HepG2 (cell line): ENCODE measurements at places on chromosomes 3 and 15. TPM values are rescaled to one million over a fixed set of nuclear protein-coding genes. Genes with fewer than 3 reads are reported as not detected.

Gene UQCC5
- 29.5 and 33.7 TPM in 2 replicates for total RNA-seq

Gene INTS14
- total RNA-seq, result 52.0 and 57.8 TPM in 2 replicates

Gene CCDC39
- not detected in 2 replicates for total RNA-seq

Gene PYGO1
- 1.8 and 2.6 TPM in 2 replicates for total RNA-seq

Gene SPTBN5
- 0.01 and 0.07 TPM in 2 replicates for total RNA-seq

Gene VGLL3
- 0.01 and 0.07 TPM in 2 replicates for total RNA-seq

Gene VWA5B2
- 0.04 TPM in 1 of 2 replicates, not detected in the other for total RNA-seq

Gene PLEKHO2
- total RNA-seq, result 3.1 and 3.8 TPM in 2 replicates

Gene PRR23E
- total RNA-seq, result not detected in 2 replicates

Gene SLC28A2
- total RNA-seq, result 0.08 and 0.11 TPM in 2 replicates

Gene ZFAND6
- 84.2 and 116 TPM in 2 replicates for total RNA-seq

Gene CDHR4
- not detected in 2 replicates for total RNA-seq

Gene CGNL1
- 15.6 and 16.2 TPM in 2 replicates for total RNA-seq

Gene SGO1
- 16.1 and 23.8 TPM in 2 replicates for total RNA-seq

Gene SLC35G2
- total RNA-seq, result 4.2 and 7.6 TPM in 2 replicates

Gene CLEC3B
- not detected in 2 replicates for total RNA-seq

Gene TRH
- total RNA-seq, result not detected in 2 replicates

Gene IL17RB
- total RNA-seq, result 62.7 and 130 TPM in 2 replicates

Gene ZBBX
- total RNA-seq, result not detected in 2 replicates

Gene USF3
- 6.3 and 13.3 TPM in 2 replicates for total RNA-seq

Gene ADGRG7
- not detected in 2 replicates for total RNA-seq

Gene PRICKLE2
- total RNA-seq, result 0.04 and 0.07 TPM in 2 replicates

Gene SPINT1
- 0.45 and 0.49 TPM in 2 replicates for total RNA-seq

Gene GNAT1
- total RNA-seq, result 0.15 TPM in 1 of 2 replicates, not detected in the other

Gene RBPMS2
- total RNA-seq, result not detected in 2 replicates

Gene RARB
- total RNA-seq, result not detected in 2 replicates

Gene GMPS
- 85.5 and 133 TPM in 2 replicates for total RNA-seq

Gene ARNT2
- 0.69 and 1.1 TPM in 2 replicates for total RNA-seq

Gene TEX55
- total RNA-seq, result not detected in 2 replicates

Gene MST1R
- 0.11 and 0.13 TPM in 2 replicates for total RNA-seq

Gene PLA2G4E
- not detected in 2 replicates for total RNA-seq

Gene STAC
- total RNA-seq, result not detected in 2 replicates

Gene CHRM5
- total RNA-seq, result not detected in 2 replicates

Gene NR2E3
- total RNA-seq, result not detected in 2 replicates

Gene C3orf49
- total RNA-seq, result not detected in 2 replicates

Gene SLC28A1
- 0.31 and 0.39 TPM in 2 replicates for total RNA-seq

Gene GPR15
- total RNA-seq, result not detected in 2 replicates

Gene IL5RA
- not detected in 2 replicates for total RNA-seq

Gene P2RY14
- total RNA-seq, result not detected in 2 replicates

Gene TMEM212
- not detected in 2 replicates for total RNA-seq

Gene RPUSD2
- total RNA-seq, result 14.5 and 18.8 TPM in 2 replicates

Gene FGD5
- total RNA-seq, result not detected in 2 replicates

Gene RPN1
- 158 and 342 TPM in 2 replicates for total RNA-seq

Gene BNC1
- total RNA-seq, result not detected in 2 replicates

Gene P3H2
- not detected in 2 replicates for total RNA-seq

Gene RPP25
- 0.08 and 0.11 TPM in 2 replicates for total RNA-seq

Gene CSPG5
- 0.07 TPM in 1 of 2 replicates, not detected in the other for total RNA-seq

Gene LRRC15
- not detected in 2 replicates for total RNA-seq

Gene TF
- 4,983 and 10,074 TPM in 2 replicates for total RNA-seq
